Left lung (tissue), 14 donors: ENCODE measurements at places on chromosomes 7 and 10.
A peak's percentile ranks its signal among the peaks of the same experiment; 100 is the strongest.

DNA sequence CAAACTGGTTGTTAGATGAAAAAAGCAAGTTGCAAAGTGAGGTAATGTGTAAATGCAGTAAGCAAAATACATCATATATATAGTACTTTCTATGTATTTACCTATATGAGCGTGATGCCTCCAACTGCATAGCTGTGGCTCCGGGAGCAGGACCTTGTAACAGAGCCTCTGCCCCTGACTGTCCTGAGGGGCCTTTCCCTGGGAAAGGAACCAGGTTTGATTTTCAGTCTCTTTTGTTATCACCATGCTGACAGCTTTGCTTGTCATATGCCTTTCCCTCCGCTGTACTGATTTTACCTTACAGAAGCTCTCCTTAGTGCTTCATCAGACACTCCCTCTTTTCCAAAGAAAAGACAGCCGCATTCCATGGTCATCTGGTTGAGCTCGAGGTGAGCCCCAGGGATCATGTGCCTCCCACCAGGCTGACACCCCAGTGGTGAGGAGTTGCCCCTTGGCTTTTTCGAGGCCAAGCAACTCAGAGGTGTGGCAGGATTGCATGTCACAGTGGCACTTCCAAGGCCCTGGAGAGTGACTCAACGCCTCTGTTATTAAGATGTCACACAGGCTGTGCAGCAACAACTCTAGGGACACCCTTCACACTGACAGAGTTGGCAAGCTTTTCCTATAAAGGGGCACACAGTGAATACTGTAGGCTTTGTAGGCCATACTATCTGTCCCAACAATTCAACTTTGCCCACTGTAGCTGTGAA lies 78.9 kb downstream of the ALOX5 start:
- H3K4me1 ChIP-seq, result no peaks in the 10 kb centered on the region
- H3K27ac ChIP-seq, result no peak overlapping the region
- H3K36me3 ChIP-seq, result no peaks in the 10 kb centered on the region
- DNase-seq, result no peak
- H3K4me3 ChIP-seq, result no peak overlapping the region

GRCh38 chr10:18417950-18418527 lies 233.3 kb downstream of the NSUN6 start:
- no peak overlapping the region for H3K27ac ChIP-seq
- H3K4me1 ChIP-seq, result no peaks in the 10 kb centered on the region
- no peaks in the 10 kb centered on the region for H3K27me3 ChIP-seq
- DNase-seq, result no peak
- no peaks in the 10 kb centered on the region for H3K36me3 ChIP-seq

DNA sequence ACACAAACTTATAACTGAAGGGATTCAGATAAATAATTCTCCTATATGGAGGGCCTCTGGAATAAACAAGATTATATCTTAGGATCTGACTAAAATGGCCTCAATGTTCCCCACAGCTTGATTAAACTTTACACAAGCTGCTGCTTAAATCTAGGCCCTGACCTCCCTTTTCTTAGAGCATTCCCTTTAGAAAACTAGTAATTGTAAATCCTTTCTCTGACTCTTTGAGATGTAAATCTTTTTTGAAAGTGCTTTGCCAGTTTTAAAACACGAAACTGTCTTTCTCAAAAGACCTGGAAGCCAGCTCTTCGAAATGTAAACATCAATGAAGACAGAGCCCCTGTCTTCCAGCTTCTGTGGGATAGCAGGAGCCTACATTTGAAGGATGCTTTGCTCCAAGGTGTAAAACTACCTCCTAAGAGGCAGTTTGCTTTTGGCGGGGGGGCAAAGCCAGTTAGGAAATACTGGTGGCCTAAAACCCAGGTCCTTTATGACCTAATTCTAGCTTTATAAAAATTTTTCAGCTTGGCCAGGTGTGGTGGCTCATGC lies 758.7 kb downstream of the CNTNAP2 start:
- no peak overlapping the region for H3K27ac ChIP-seq
- H3K36me3 ChIP-seq, result no peaks in the 10 kb centered on the region
- no peak overlapping the region for H3K4me3 ChIP-seq
- no peaks in the 10 kb centered on the region for H3K27me3 ChIP-seq
- DNase-seq, result no peak

GRCh38 chr7:51009716-51010496 lies 227.2 kb upstream of the GRB10 start:
- H3K27me3 ChIP-seq, result no peaks in the 10 kb centered on the region
- H3K27ac ChIP-seq, result no peak overlapping the region
- H3K4me3 ChIP-seq, result no peak overlapping the region
- no peaks in the 10 kb centered on the region for H3K36me3 ChIP-seq

GRCh38 chr10:26950934-26951333 lies 90.2 kb upstream of the ABI1 start:
- no peak for DNase-seq
- no peak overlapping the region for H3K27ac ChIP-seq
- H3K27me3 ChIP-seq, result peaks cover 7% of the 10 kb centered on the region
- no peaks in the 10 kb centered on the region for H3K36me3 ChIP-seq
- no peak overlapping the region for H3K4me3 ChIP-seq

- no peak overlapping the region for H3K27ac ChIP-seq
- no peak overlapping the region for H3K4me3 ChIP-seq
- H3K4me1 ChIP-seq, result no peaks in the 10 kb centered on the region
These were observed 259.7 kb upstream of the FERD3L start for GRCh38 chr7:19404912-19405329.

- H3K36me3 ChIP-seq, result no peaks in the 10 kb centered on the region
- no peaks in the 10 kb centered on the region for H3K4me1 ChIP-seq
- no peaks in the 10 kb centered on the region for H3K27me3 ChIP-seq
- no peak overlapping the region for H3K4me3 ChIP-seq
These were observed 84.6 kb downstream of the MAD1L1 start for GRCh38 chr7:2148189-2148588.

- no peaks in the 10 kb centered on the region for H3K4me1 ChIP-seq
- H3K27ac ChIP-seq, result no peak overlapping the region
- H3K27me3 ChIP-seq, result no peaks in the 10 kb centered on the region
- no peak for DNase-seq
These were observed 12.2 kb downstream of the LANCL2 start for GRCh38 chr7:55377162-55377817.

DNA sequence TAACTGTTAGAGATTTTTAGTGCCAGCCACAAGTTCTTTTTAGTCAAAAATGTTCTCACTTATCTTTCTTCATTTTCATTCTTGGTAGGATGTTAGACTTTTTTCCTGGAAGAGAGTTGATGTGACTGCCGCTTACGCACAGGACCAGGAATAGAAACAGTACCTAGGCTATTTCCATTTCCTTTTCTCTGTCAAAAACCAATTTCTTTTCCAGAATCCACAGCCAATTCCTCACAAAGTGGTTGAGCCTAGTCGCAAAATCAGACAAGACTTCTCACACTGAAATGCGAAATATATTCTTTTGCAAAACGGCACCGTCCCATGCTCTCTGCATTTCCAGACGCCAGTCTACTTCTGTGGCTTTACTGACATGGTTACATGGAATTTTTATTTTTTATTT lies 394.2 kb downstream of the GALNT17 start:
- H3K27me3 ChIP-seq, result no peaks in the 10 kb centered on the region
- H3K27ac ChIP-seq, result no peak overlapping the region
- H3K36me3 ChIP-seq, result no peaks in the 10 kb centered on the region
- no peak for DNase-seq
- no peak overlapping the region for H3K4me3 ChIP-seq
- no peaks in the 10 kb centered on the region for H3K4me1 ChIP-seq

DNA sequence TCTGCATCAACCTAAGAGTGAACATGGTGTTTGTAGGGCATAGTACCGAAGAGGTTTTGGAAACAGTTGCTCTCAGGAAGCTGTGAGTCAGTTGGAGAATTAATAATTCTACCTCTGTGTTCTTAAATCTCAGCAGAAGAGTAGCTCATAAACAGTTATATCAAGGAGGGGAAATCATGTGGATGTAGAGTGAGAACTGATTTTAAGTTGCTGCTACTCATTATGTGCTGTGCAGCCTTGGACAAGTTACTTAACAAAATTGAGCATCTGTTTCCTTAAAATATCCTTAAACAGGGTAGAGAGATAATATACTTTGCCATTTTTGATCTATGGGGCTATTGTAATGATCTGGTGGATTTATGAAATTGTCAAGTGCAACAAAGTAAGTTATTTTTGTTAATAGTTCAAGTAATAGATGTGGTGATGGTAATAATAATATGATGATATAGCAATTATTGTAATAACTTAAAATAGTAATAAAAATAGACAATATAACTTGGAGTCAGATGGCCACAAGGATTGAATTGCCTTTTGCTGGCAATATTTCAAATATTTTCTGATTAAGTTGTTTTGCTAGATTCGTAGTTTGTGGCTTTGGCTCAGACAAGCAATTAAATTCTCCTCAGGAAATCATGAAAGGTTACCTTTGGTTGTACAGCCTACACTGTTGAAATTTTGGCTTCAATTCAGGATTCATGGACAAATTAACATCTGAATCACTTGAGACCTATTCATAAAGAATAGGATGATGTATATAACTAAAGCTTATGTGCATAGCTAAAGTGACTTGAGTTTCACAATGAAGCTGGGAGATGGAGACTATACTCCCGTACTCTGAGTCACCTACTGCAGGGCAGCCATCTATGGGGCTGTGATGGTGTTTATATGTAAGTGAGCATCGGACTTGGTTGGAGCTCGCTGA lies 228.5 kb downstream of the CDK14 start:
- no peak overlapping the region for H3K27ac ChIP-seq
- no peaks in the 10 kb centered on the region for H3K4me1 ChIP-seq
- no peak overlapping the region for H3K4me3 ChIP-seq
- no peaks in the 10 kb centered on the region for H3K36me3 ChIP-seq
- DNase-seq, result no peak

GRCh38 chr7:143299840-143300239 lies 11.7 kb downstream of the CASP2 start:
- no peaks in the 10 kb centered on the region for H3K4me1 ChIP-seq
- H3K27me3 ChIP-seq, result no peaks in the 10 kb centered on the region
- H3K4me3 ChIP-seq, result no peak overlapping the region
- H3K27ac ChIP-seq, result no peak overlapping the region
- H3K36me3 ChIP-seq, result peaks cover 3% of the 10 kb centered on the region

GRCh38 chr10:68559251-68559650 lies 886 bp upstream of the TET1 start:
- no peak overlapping the region for H3K4me3 ChIP-seq
- no peak overlapping the region for H3K27ac ChIP-seq
- peaks cover 69% of the 10 kb centered on the region for H3K27me3 ChIP-seq
- DNase-seq, result no peak

DNA sequence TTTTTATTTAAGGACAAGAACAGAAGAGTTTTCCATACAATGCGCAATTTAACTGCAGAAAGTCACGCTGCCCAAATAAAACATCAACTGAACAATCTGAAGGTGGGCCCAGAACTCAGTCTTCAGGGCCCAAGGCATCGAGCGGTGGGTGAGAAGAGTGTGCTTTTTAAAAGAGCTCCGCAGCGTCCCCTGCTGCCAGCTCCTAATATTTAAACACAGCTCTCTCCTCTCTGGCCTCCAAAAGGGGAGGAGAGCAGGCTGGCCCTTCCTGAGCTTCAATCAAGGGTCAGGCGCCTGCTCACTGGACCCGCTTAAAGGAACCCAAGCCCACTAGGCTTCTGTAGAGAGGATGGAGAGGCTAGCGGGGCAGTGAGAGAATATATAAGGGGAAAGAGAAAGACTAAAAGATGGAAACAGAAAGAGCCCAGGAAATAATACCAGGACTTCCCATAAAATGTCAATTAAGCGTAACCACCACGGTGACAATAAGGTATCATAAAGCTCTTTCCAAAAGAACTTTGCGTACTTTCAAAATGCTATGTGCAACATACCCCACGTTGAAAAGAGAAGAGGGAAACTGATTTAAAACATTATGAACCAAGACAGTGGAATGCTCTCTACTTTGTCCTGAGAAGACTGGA lies 2.8 kb downstream of the FAM53B start:
- DNase-seq, result peak; percentile 71
- H3K4me1 ChIP-seq, result peaks cover 64% of the 10 kb centered on the region
- H3K36me3 ChIP-seq, result no peaks in the 10 kb centered on the region
- H3K4me3 ChIP-seq, result no peak overlapping the region

- peak overlapping the region; percentile 23 for H3K27ac ChIP-seq
- DNase-seq, result peak; percentile 32
- H3K4me3 ChIP-seq, result no peak overlapping the region
- peaks cover 9% of the 10 kb centered on the region for H3K4me1 ChIP-seq
These were observed 288.1 kb downstream of the PARD3 start for GRCh38 chr10:34526758-34527730.

DNA sequence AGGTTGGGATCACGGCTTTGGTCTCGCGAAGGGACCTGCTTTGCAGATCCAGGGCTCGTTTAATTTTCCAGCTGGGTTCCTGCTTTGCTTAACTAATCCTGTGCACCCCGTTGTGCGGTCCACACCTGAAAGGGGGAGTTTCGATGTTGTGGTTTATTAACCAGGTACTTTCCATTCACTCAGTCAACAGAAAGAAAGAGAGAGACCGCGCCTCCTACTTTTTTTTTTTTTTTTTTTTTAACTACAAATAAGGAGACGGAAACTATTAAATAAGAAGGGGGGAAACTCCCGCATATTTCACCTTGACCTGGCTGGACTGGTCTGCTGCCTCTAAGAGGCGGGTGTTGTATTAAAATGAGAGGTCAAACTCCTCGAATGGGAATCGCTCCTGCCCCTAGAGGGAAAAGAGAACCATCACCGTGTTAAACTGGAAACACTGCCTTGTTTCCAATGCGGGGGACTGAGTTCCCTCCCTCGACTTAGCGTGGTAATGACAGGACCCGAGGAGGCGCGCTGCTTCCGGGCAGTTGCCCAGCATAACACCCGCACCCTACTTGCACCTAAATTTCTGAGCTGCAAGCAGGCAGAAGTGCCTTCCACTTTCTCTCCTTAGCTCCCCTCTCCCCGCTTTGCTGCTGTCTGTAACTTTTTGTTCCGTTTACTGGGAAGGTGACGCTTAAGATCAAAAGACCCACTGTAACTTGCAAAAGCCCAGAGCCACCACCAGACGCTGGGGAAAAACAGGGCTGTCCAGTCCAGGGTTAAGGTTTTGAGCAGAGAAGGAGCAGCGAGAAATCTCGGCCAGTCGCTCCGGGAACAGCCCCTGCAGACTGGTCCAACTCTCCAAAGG lies 1.1 kb upstream of the ITGB8 start:
- peaks cover 23% of the 10 kb centered on the region for H3K4me1 ChIP-seq
- peaks cover 41% of the 10 kb centered on the region for H3K27me3 ChIP-seq
- no peaks in the 10 kb centered on the region for H3K36me3 ChIP-seq
- DNase-seq, result peak; percentile 81

GRCh38 chr10:51343391-51343790 lies 269.1 kb downstream of the PRKG1 start:
- no peaks in the 10 kb centered on the region for H3K4me1 ChIP-seq
- DNase-seq, result no peak
- no peak overlapping the region for H3K4me3 ChIP-seq
- no peak overlapping the region for H3K27ac ChIP-seq
